Transverse colon (tissue), 4 donors: ENCODE measurements at places on chromosomes 7 and 10. TPM values are rescaled to one million over a fixed set of nuclear protein-coding genes. Genes with fewer than 3 reads are reported as not detected.
A peak's percentile ranks its signal among the peaks of the same experiment; 100 is the strongest.

DNA sequence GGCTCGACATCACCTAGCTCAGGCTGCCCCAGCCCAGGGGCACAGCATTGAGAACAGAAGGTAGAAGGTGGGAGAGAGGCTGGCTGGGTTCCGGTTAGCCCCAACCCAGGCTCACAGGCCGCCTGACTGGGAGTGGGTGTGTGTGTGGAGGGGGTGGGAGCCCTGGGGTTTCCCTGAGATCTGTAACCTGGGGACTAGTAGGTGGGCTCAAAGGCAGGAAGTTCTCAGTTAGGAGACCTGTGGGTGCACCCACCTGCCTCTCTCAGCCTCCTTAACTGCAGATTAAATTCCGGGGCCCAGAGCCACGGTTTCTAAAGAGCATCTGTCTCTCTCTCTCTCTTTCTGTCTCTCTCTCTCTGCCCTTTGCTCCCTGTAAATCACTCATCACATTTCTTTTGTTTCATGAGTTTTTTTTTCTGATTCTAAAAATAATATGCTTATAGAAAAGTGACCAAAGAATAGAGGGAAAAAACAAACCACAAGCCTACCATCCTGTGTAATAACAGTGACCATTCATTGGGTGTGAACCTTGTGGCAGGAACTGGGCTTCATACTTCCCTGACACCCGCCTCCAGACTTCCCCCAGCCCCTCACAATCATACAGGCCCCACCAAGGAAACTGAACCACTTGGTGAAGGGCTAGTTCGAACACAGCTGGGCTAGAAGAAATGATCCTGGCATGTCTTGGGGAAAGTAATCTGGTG, 83.4 kb upstream of the SMNDC1 start:
- H3K27ac ChIP-seq = no peak overlapping the region
- peaks cover 13% of the 10 kb centered on the region for H3K4me1 ChIP-seq
- DNase-seq = no peak
- H3K36me3 ChIP-seq = no peaks in the 10 kb centered on the region
- no peak overlapping the region for H3K4me3 ChIP-seq

Gene PIP
- total RNA-seq = not detected

Gene PAPSS2
- 82.9 TPM for total RNA-seq

GRCh38 chr7:3134745-3135144, 91.1 kb upstream of the CARD11 start:
- H3K27me3 ChIP-seq = no peaks in the 10 kb centered on the region
- H3K4me3 ChIP-seq = no peak overlapping the region
- H3K27ac ChIP-seq = no peak overlapping the region
- no peaks in the 10 kb centered on the region for H3K36me3 ChIP-seq

Gene EPO
- total RNA-seq = not detected

GRCh38 chr7:74181821-74182220, 7.7 kb downstream of the EIF4H start:
- H3K27me3 ChIP-seq = no peaks in the 10 kb centered on the region
- no peaks in the 10 kb centered on the region for H3K36me3 ChIP-seq
- peaks cover 62% of the 10 kb centered on the region for H3K4me1 ChIP-seq
- H3K27ac ChIP-seq = no peak overlapping the region

- H3K36me3 ChIP-seq = no peaks in the 10 kb centered on the region
- DNase-seq = no peak
- H3K27me3 ChIP-seq = no peaks in the 10 kb centered on the region
- H3K27ac ChIP-seq = no peak overlapping the region
These were observed 46.4 kb downstream of the TBATA start for GRCh38 chr10:70738761-70739121.

Gene AIFM2
- total RNA-seq = 23.2 TPM

GRCh38 chr7:496528-497295, 22.9 kb downstream of the PDGFA start:
- no peaks in the 10 kb centered on the region for H3K27me3 ChIP-seq
- H3K27ac ChIP-seq = no peak overlapping the region
- no peak overlapping the region for H3K4me3 ChIP-seq
- H3K36me3 ChIP-seq = no peaks in the 10 kb centered on the region
- H3K4me1 ChIP-seq = no peaks in the 10 kb centered on the region

Gene SP8
- not detected for total RNA-seq

DNA sequence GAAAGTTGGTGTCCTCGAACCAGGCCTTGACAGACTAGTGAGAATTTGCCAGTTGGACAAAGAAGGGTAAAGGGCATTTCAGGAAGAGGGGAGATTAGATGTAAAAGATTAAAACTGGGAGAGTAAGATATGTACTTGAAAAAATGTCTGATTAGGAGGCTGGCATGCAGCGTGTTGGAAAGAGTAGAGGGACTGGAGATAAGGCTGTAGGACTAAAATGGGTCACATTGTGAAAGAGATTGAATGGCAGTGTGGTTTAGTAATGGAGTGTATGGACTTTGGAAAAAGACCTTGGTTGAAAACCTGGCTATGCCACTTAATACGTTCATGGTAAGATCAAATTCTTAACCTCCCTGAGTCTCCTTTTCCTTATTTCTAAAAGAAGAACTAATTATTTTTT, 14.1 kb downstream of the CREM start:
- no peaks in the 10 kb centered on the region for H3K36me3 ChIP-seq
- H3K4me3 ChIP-seq = no peak overlapping the region
- no peak overlapping the region for H3K27ac ChIP-seq
- H3K4me1 ChIP-seq = no peaks in the 10 kb centered on the region
- no peaks in the 10 kb centered on the region for H3K27me3 ChIP-seq

- no peaks in the 10 kb centered on the region for H3K36me3 ChIP-seq
- peak; percentile 72 for DNase-seq
- H3K27me3 ChIP-seq = no peaks in the 10 kb centered on the region
- H3K4me1 ChIP-seq = no peaks in the 10 kb centered on the region
- H3K27ac ChIP-seq = no peak overlapping the region
- H3K4me3 ChIP-seq = no peak overlapping the region
These were observed 45.2 kb upstream of the BHLHA15 start for GRCh38 chr7:98165827-98166667.

Gene CDH23
- total RNA-seq = 16.1 TPM

Gene IGFBP3
- 118 TPM for total RNA-seq

GRCh38 chr7:142879060-142879459, 6.5 kb downstream of the TRPV6 start:
- no peaks in the 10 kb centered on the region for H3K27me3 ChIP-seq
- no peak overlapping the region for H3K27ac ChIP-seq
- no peak for DNase-seq
- H3K4me1 ChIP-seq = no peaks in the 10 kb centered on the region
- no peak overlapping the region for H3K4me3 ChIP-seq
- H3K36me3 ChIP-seq = no peaks in the 10 kb centered on the region

GRCh38 chr7:158272509-158273137, 315.0 kb downstream of the PTPRN2 start:
- no peaks in the 10 kb centered on the region for H3K27me3 ChIP-seq
- no peak overlapping the region for H3K4me3 ChIP-seq
- DNase-seq = no peak
- H3K4me1 ChIP-seq = no peaks in the 10 kb centered on the region
- no peak overlapping the region for H3K27ac ChIP-seq

Gene TMEM236
- 79.6 TPM for total RNA-seq

DNA sequence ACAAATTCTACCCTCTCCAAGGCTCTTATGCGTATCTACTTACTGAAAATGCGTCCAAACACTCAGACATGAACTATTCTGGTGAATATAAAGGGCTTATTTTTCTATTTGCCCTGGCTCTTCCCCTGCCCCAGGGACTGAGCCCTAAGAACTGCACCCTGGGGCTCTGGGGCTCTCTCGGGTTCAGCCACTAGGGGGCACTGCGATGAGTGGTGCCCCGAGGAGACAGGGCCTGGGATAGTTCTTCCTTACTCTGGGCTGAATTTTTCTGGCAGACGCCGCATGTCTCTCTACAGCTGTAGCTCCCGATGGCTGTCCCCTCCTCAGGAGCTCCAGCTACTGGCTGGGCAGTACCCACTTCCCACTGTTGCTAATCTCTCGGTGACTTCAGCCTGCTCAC, 30.8 kb upstream of the GSDME start:
- H3K27me3 ChIP-seq = no peaks in the 10 kb centered on the region
- no peak for DNase-seq
- H3K4me3 ChIP-seq = no peak overlapping the region
- H3K36me3 ChIP-seq = no peaks in the 10 kb centered on the region
- no peaks in the 10 kb centered on the region for H3K4me1 ChIP-seq
- no peak overlapping the region for H3K27ac ChIP-seq

DNA sequence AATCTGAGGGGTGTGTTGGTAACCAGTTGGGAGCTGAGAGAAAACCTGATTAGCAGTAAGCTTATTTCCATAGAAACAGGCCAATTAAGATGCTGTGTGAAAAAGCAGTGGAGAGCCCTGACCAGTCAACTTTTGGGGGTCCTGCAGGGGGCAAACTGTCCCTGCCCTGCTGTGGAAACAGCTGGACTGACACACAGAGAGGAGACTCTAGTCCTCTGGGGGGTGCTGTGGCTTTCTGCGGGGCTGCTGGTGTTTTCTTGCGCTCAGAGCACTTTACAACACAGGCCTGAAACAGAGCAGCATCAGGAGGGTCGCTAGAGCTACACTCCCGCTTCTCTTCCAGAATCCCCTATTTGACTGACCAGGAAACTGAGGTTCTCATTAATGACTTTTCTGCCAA, 546.9 kb upstream of the GALNT17 start:
- no peaks in the 10 kb centered on the region for H3K36me3 ChIP-seq
- no peak for DNase-seq
- peaks cover 23% of the 10 kb centered on the region for H3K4me1 ChIP-seq
- no peaks in the 10 kb centered on the region for H3K27me3 ChIP-seq

Gene DRGX
- total RNA-seq = not detected

Gene TEX47
- total RNA-seq = not detected

DNA sequence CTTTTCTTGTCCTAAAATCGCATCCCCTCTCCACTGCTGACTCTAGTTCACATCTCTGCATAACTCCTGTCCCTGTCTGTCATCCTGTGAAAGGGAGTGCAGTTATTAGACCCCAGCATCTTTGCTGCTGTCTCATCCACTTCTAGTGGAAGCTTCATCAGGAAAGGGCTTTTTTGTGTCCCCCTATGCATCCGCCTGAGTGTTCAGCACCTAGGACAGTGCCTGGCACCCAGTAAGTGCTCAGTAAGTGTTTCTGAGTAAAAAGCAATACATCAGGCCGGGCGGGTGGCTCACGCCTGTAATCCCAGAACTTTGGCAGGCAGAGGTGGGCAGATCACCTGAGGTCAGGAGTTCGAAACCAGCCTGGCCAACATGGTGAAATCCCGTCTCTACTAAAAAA, 211.8 kb upstream of the FOXK1 start:
- no peak for DNase-seq
- no peaks in the 10 kb centered on the region for H3K4me1 ChIP-seq
- H3K36me3 ChIP-seq = no peaks in the 10 kb centered on the region
- no peak overlapping the region for H3K27ac ChIP-seq
- H3K4me3 ChIP-seq = no peak overlapping the region

DNA sequence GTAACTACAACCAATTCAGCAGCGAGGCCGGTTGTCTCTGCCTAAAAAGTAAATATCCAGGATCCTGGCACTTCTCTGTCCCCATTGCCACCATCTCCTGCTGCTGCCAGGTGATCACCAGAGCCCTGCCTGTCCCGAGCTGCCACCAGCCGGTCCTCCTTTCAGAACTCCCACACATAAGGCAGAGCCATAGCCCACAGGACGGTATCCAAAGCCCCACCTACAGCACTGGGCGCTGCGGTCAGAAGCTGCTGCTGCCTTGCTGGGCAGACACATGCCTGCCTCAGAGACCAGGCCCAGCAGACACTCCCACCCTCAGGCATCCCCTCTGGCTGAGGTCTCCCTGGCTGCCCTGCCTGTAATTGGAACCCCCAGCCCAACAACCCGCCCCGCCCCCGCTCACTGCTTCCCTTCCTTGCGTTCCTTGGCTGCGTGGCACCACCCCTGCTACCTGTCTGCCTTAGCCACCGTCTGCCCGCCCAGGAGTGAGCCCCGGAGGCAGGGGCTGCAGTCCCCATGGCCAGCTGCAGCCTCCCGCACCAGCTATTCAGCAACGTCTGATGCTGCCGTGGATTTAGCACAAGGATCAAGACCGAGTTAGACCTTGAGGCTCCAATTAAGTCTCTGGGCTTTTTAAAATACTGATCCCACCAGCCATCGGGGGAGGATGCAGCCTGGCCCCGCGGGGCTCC, 100.7 kb downstream of the CYTH3 start:
- H3K4me1 ChIP-seq = no peaks in the 10 kb centered on the region
- no peaks in the 10 kb centered on the region for H3K27me3 ChIP-seq
- H3K27ac ChIP-seq = no peak overlapping the region
- no peak overlapping the region for H3K4me3 ChIP-seq
- H3K36me3 ChIP-seq = no peaks in the 10 kb centered on the region

- H3K4me3 ChIP-seq = no peak overlapping the region
- H3K36me3 ChIP-seq = no peaks in the 10 kb centered on the region
- no peaks in the 10 kb centered on the region for H3K4me1 ChIP-seq
- no peaks in the 10 kb centered on the region for H3K27me3 ChIP-seq
These were observed 433.9 kb downstream of the SORCS3 start for GRCh38 chr10:105075031-105075430.

Gene HYAL4
- not detected for total RNA-seq

DNA sequence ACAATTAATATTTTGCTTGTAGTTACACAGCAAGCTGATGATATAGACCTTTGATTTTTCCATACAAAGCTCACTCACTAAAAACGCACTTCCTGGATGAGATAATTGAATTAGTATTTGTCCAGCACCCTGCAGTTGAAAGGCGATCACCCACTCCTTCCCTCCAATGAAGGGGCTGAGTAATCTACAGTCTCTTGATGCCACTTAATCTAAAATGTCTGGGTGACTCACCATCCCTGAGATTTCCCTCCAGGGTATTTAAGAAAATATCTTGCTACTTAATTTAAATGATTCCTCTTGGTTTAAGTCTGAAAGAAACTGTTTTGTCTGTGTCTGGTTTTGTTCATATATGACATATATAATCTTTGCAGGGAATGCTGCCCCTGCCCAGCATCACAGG, 515.3 kb downstream of the GRID1 start:
- H3K4me3 ChIP-seq = no peak overlapping the region
- H3K27ac ChIP-seq = no peak overlapping the region
- DNase-seq = no peak
- no peaks in the 10 kb centered on the region for H3K36me3 ChIP-seq
- H3K27me3 ChIP-seq = no peaks in the 10 kb centered on the region
- H3K4me1 ChIP-seq = no peaks in the 10 kb centered on the region

DNA sequence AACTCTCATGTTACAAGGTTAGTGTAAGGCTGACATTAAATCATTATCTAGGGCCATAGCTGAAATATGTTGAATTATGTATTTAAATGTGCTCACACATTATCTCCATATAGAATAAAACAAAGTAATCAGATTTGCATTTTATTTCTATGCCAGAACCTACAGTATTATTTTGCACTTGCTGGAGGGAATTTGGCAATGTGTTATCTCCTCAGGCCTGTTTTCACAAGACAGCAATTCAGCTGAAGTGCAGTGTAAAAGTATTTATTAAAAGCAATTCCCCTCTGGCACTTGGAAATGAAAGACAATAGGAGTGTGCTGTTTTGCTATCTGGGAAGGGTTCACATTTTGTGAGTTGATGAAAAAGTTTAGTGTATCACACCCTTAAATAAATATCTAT, 276.3 kb downstream of the DNAJB9 start:
- H3K27me3 ChIP-seq = no peaks in the 10 kb centered on the region
- no peak overlapping the region for H3K27ac ChIP-seq
- no peak overlapping the region for H3K4me3 ChIP-seq
- H3K4me1 ChIP-seq = no peaks in the 10 kb centered on the region
- H3K36me3 ChIP-seq = no peaks in the 10 kb centered on the region
